ENCODE measurements at places on chromosomes 1 and 21.

GRCh38 chr1:167554028-167554779 lies 642 bp upstream of the CREG1 start:
- DNase-seq, result peak; percentile 60

- DNase-seq, result no peak
Observed at GRCh38 chr21:17469727-17470126, 43.1 kb upstream of the CXADR start.

DNA sequence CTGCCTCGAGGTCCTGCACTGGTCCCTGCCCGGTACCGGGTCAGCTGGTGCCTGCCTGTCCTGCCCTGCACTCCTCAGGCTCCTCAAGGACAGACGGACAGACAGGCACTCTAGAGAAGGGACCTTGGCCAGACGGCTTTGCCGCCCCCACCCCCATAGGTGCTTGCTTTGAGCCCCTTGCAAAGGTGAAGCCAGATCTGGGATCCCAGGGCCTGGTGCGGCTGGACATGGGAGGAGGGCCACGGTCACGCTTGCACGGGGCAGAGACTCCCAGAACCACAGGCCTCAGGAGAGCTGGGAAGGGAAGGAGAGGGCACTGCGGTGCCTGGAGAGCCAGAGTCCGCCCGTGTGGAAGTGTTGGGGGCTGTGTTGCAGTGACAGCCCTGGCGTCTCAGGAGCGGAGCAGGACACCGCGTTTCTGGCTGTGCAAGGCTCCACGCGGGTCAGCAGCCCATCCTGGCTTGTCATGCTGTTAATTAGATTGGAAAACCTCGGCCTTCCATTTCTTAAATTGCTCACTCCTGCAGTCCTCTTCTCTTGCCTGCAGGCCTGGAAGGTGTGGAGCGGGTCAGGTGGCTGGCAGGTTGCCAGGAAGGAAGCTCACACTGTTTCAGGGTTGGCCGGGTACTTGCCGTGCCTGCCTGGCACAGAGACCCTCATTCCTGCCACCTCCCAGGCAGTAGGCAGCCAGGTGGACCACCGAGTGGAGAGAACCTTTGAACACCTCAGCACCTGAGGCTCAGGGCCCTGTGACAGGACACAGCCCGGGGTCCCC lies 16.3 kb downstream of the COL18A1 start:
- no peak for DNase-seq

DNA sequence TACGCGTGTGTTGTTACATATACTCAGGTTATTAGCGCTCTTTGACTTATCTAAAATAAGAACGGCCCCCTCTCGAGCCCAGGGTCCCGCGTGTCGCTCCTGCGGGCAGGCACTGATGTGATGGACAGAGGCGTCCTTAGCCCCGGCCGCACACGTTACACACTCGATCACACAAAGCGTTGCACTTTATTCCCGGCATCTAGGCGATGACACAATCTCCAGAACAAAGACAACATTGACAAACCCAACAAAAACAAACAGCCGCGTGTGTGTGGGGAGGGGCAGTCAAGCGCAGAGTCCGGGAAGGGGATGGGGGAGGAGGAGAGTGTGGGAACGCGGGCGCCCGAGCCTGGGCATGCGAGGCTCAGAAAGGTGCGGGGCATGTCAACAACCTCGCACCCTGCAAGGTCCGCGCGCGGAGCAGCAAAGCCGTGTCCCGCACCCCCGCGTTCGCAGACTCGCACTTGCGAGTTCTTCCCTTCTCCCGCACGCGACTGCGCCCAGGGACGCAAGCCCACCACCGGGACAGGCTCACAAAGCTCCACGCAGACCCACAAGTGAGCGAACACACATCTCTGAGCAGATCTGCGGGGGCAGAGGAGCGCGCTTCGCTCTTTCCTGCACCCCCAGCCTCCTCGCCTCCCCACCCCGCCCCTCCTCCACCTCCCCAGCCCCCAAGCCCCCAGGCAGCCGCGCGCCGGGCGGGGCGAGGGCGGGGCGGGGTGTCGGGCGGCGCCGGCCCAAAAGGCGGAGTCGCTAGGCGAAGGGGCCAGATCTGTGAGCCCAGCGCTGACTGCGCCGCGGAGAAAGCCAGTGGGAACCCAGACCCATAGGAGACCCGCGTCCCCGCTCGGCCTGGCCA lies at the start of gene EFNA1:
TSS of gene EFNA1 (plus strand) at position 772 of the 862 bp plus-strand sequence. CDS start 102 bp downstream, outside the sequence.
- peak; percentile 46 for DNase-seq

DNA sequence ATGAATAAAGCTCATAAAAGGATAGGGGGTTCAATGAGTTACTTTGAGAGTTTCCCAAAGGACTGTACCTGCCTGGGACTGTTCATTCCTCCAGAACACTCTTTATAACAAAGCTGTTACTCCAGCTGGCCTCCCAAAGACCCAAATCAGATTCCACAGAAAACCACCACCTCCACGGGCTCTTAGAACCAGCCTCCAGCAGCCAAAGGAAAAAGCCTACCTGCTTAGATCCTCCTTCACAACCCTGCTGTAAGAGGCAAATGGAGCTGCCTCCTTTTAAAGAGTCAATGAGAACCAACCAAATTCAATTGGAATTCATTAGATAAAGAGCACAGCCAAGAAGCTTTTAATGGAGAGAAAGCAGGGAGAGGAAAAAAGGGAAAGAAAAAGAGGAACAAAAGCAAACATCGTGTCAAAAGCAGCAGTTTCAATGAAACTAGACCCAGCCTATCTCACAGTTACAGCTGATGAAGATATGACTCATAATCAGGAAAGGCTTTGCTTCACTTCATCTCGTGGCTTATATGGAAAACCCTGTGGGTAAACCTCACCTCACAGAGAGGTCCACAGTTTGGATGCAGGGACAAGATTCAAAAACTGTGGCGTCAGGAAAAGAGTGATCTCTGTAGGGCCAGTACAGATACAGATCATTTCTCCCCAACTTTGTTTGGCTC lies 27.8 kb upstream of the FMO4 start:
- DNase-seq, result peak; percentile 68

DNA sequence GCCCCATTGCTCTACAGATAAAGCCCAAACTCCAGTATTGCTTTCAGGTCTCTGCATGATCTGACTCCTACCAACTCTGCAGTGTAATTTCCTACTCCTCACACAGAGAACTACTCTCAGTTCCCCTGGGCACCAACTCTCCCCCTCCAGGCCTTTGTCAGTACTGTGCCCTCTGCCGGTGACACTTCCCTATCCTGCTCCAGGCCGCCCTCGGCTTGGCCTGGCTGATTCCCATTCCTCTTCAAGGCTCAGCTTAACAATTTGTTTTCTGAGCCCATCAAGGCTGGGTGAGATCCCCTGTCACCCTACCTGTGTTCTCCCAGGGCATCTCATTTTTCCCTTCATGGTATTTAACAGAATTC lies 2.6 kb downstream of the SLAMF8 start:
- DNase-seq, result peak; percentile 85

- DNase-seq, result peak; percentile 63
Observed at GRCh38 chr1:65431111-65431705, 10.7 kb downstream of the LEPR start.

DNA sequence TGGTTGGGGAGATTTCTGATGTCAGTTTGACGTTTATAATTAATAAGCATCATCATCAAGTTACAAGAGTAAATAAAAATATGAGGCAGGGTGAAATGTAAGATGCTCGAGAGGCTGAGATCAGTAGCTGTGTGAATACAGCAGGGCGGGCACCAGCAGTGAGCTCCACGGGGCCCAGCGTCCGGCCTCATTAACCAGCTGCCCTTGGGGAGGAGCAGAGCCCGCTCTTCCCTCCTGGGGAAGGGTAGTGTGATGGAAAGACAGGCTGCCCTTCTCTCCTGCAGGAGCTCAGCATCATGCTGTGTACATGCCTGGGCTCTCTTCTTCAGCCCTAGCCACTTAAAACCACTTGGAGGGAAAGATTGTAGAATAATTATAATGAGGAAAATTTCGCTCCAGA lies 23.4 kb downstream of the PDE9A start:
- DNase-seq, result no peak

- peak; percentile 70 for DNase-seq
Observed at GRCh38 chr1:248858096-248858890, 592 bp downstream of the ZNF692 start.

- no peak for DNase-seq
Observed at GRCh38 chr1:203080456-203080855, 5.4 kb downstream of the MYOG start.

DNA sequence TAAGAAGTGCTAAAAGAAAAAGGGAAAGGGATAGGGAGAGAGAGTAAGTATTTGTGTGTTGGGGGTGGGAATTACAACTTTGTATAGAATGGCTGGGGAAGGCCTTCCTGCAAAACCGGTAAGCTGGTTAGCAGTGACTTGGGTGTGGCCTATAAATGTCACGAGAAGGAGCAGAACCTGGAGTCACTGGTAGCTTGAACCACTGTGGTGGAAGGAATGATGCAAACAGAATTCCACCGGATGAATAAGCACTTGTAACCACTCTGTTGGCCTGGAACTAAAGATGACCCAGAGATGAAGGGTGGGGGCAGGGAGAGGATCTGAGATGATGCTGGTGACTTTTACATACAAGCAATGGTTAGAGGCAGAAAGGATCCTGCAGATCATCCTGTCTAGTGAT lies 8.9 kb downstream of the XKR8 start:
- peak; percentile 50 for DNase-seq

GRCh38 chr1:143736562-143736961 lies 235.2 kb downstream of the FAM72C start:
- DNase-seq, result no peak

GRCh38 chr1:215631040-215631439 lies 63.9 kb downstream of the KCTD3 start:
- DNase-seq, result no peak

- peak; percentile 76 for DNase-seq
Observed at GRCh38 chr1:16677552-16678431, 11.0 kb upstream of the RNU1-3 start.

GRCh38 chr1:230231774-230232145 lies 164.7 kb downstream of the GALNT2 start:
- DNase-seq, result peak; percentile 10

DNA sequence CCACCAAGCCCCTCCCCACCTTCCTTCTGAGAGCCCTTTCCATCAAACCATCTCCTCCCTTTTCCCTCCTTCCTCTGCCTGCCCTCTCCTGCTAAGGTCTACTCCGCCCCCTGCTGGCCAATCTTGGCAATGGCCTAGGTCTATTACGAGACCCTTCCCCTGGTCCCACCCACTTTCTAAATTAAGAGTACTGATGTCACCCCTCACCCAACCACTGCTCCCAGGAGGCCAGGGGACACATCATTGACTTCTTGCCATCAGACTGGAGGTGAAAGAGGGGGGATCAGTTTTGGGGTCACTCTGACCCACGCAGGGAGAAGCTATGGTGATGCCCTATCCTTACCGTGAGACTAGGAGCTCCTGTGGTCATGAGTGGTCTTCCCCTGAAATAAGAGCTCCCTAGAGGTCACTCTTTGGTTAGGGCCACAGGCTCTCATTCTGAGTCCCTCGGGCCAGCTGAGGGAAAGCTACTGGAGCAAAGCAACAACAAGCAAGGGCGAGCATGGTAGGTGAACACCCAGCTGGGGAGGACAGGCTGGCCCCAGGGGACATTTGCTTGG lies 34.6 kb upstream of the S100A7 start:
- peak; percentile 84 for DNase-seq

DNA sequence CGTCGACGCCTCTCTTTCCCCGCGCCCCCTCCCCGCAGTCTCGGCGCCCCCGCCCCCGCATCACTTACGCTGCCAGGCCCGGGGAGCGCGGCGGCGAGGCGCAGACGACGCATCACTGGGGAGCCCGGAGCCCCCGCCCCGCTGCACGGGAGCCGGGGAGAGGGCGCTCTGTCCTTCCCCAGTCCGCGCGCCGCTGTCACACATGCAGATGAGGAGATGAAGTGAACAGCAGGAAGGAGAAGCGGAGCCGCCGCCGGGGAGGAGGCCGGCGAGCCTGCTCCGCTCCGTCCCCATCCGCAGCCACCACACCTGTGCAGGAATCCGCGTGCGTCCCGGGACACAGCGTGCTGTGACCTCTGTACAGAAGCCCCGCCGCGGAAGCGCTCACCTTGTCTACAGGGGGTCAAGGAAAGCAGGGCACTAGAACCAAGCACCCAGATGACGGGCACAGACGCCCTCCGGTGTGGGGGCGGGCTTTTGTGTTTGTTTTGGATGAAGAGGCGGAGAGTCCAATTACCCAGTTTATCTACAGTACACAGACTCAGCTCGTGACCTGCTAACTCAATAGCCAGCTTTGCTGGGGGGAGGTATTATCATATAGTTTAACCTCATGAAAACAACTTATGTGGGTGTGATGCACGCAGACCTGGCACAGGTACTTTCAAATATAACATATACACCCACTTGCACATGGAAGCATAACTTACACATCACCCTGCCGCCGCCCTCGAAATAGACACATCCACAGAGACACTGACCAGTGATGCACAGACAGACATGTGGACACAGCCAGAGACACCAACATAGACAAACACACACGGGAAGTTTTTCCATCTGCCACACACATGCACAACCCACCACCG lies 12.4 kb downstream of the KLHDC8A start:
- peak; percentile 52 for DNase-seq

- DNase-seq, result no peak
Observed at GRCh38 chr1:3011127-3011526, 10.1 kb upstream of the ACTRT2 start.

- peak; percentile 47 for DNase-seq
Observed at GRCh38 chr1:109927911-109928321, 17.3 kb downstream of the CSF1 start.

DNA sequence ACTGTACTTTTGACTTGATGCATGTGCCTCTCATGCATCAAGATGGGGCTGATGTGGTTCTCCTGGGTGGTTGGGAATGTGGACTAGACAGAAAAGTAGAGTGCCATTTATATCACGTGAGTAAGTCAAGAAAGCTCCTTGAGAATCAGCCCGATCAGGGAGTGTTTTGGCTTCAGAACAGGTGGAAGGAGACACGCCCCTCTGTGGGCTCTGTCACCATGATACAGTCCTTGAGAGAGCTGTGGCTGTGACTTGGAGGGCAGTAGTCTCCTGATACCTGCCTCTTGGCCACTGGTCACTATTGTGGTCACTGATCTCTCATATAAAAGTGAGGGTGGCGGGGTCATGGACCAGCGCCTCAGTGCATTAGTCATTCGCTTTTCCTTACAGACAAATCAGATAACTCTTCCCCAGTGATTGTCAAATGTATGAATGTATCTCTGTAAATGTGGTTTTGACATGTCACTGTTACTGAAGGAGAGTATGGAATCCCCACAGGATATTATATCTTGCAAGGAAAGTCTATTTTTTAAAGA lies 8.9 kb upstream of the C4BPB start:
- DNase-seq, result no peak

DNA sequence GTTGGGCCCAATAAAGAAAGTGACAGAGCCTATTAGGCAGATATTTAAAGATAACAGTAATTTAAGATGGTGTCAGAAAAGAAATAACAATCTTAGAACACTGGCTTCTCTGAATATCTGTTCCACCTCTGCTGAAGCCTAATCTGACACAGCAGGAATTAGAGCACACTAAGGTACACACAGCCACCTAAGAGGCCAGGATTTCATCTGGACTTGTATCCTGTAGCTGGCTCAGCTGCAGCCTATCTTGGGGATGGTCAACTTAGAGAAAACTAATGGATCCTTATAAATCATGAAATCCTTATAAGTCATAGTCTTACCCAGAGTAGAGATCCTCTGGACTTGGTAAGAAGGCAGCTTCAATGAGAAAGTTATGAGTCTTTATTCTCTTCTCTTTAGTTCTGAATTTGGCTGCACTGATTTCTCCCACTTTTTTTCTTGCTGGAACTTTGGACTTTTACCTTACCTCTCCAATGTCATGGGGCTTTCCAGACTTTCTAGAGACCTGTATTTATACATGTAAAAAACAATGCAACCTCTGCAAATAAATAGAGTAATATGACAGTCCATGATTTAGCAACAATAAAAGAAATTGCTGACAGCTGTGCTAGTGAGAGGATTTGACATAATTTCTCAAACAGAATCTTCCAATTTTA lies at the start of gene GBP7:
TSS of gene GBP7 (minus strand) at position 403 of the 656 bp plus-strand sequence. CDS start 4,068 bp downstream, outside the sequence.
- no peak for DNase-seq

Data from suppressor macrophage treated with lipopolysaccharide for 1 hour (primary cell).